ENCODE measurements at places on chromosomes 12 and 14. TPM values are rescaled to one million over a fixed set of nuclear protein-coding genes. Genes with fewer than 3 reads are reported as not detected.
A peak's percentile ranks its signal among the peaks of the same experiment; 100 is the strongest.

DNA sequence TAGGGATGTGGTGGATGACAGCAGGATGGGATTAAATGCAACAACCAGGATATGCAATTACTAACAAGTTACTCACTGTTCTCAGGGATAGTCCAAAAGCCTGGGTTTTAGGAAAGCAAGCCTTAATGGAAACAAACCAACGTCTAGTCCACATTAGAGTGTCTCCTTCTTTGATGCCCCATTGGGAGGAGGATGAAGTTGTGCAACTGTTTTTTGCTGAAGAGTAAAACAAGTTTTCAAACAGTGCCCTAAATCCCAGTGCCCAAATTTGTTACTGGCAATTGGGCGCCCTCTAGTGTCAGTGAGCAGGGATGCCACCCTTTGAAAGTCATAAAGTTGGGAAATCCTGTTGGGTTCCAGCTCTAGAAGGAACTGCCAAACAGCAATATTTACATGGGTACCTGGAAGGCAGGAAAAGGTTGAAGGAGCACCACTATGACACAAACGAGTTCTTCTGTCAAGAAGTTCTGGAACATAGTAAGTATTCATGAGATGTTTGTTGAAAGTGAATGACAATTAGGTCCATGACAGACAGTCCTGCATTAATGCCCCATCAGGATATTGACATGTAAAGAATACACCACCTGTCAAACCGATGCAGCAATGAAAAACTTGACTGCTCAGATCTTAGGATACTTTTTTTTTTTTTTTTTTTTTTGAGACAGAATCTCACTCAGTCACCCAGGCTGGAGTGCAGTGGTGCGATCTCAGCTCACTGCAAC is 11.1 kb upstream of the DPF3 start:
- no peaks in the 10 kb centered on the region for H3K27me3 ChIP-seq
- DNase-seq: peak; percentile 52
- no peaks in the 10 kb centered on the region for H3K4me1 ChIP-seq
- H3K36me3 ChIP-seq: no peaks in the 10 kb centered on the region
- no peak overlapping the region for H3K27ac ChIP-seq

KCNA1 gene
- total RNA-seq: 0.92 TPM

CLEC6A gene
- 0.17 TPM for total RNA-seq

DNA sequence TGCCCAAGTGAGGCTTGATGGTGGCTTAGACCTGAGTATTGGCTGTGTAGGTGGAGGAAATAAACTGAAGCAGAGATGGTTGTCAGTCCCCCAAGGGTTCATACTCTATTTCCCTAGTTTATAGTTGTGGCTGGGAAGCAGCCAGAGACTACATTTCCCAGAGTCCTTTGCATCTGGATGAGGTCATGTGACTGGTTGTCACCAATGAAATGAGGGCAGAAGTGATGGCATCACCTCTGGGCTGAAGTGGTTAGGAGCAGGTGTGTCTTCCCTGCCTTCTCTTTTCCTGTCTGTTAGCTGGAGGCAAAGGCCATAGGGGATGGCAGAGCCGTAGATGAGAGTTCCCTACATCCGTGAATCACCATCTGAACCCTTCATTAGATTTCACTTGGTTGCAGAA is 16.3 kb upstream of the NOS1 start:
- H3K4me3 ChIP-seq: no peak overlapping the region
- no peaks in the 10 kb centered on the region for H3K4me1 ChIP-seq
- no peaks in the 10 kb centered on the region for H3K36me3 ChIP-seq
- no peaks in the 10 kb centered on the region for H3K27me3 ChIP-seq

DNA sequence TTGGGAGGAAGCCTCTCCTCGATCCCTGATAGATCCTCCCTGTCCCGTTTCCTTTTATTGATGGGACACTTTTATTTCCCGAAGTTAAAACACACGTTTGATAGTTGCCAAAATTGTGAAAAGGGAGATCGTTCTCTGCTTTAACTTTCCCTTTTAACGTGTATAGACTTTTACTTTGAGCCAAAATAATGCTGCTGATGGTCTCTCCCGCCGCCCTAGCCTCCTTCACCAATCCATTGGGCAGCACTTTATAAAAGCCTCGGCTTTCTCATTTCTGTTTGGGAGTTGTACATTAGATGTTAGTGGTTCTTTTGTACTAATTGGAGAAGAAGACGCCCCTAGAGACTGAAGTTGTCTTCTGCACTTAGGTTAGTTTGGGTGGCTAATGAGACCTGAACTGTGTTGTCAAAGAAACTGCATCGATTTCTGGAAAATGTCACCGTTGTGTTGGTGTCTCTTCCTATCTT is 1.4 kb downstream of the TMTC2 start:
- H3K27ac ChIP-seq: no peak overlapping the region
- H3K4me3 ChIP-seq: peak overlapping the region; percentile 87
- no peaks in the 10 kb centered on the region for H3K4me1 ChIP-seq
- no peaks in the 10 kb centered on the region for H3K27me3 ChIP-seq

DNA sequence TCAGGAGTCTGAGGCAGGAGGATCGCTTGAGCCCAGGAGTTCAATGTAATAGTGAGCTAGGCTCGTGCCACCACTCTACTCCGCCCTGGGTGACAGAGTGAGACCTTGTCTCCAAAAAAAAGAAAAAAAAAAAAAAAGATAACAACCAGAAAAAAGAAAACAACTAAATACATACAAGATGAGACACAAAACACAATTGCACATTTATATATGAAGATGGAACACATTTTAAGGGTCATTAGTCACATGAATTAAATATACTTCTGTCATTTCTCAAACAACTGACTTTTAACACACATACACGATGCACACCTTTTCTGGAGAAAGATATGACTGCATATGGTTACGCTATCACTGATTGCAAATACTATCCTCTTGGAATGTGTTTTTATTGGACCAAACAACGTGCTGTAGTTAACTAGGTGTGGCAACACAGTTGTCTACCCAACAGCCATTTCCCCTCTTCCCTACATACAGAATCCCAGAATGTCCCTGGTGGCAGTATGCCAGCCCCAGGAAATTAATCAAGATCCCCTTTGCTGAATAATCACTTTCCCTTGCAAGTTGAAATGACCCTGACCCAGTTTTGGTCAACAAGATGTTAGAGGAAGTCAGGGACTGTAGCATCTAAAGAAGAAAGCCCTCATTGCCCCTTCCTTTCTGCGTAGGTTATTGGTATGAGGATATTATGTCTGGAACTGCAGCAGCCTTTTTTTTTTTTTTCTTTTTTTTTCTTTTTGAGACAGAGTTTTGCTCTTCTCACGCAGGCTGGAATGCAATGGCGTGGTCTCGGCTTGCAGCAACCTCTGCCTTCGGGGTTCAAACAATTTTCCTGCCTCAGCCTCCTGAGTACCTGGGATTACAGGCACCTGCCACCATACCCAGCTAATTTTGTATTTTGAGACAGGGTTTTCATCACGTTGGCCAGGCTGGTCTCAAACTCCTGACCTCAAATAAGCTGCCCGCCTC is 5.6 kb upstream of the MYL6B start:
- no peaks in the 10 kb centered on the region for H3K27me3 ChIP-seq
- no peak for DNase-seq
- H3K4me1 ChIP-seq: no peaks in the 10 kb centered on the region
- H3K36me3 ChIP-seq: peaks cover 45% of the 10 kb centered on the region
- H3K4me3 ChIP-seq: no peak overlapping the region
- H3K27ac ChIP-seq: no peak overlapping the region

SGPP1 gene
- 5.8 TPM for total RNA-seq

GRCh38 chr12:5661811-5662210 is 229.9 kb downstream of the NTF3 start:
- no peaks in the 10 kb centered on the region for H3K4me1 ChIP-seq
- H3K27ac ChIP-seq: no peak overlapping the region
- H3K4me3 ChIP-seq: no peak overlapping the region
- DNase-seq: no peak
- H3K36me3 ChIP-seq: no peaks in the 10 kb centered on the region

GRCh38 chr12:96578526-96579125 is 89.2 kb downstream of the CFAP54 start:
- no peak for DNase-seq
- no peaks in the 10 kb centered on the region for H3K4me1 ChIP-seq
- H3K4me3 ChIP-seq: no peak overlapping the region
- no peaks in the 10 kb centered on the region for H3K36me3 ChIP-seq
- no peaks in the 10 kb centered on the region for H3K27me3 ChIP-seq

DNA sequence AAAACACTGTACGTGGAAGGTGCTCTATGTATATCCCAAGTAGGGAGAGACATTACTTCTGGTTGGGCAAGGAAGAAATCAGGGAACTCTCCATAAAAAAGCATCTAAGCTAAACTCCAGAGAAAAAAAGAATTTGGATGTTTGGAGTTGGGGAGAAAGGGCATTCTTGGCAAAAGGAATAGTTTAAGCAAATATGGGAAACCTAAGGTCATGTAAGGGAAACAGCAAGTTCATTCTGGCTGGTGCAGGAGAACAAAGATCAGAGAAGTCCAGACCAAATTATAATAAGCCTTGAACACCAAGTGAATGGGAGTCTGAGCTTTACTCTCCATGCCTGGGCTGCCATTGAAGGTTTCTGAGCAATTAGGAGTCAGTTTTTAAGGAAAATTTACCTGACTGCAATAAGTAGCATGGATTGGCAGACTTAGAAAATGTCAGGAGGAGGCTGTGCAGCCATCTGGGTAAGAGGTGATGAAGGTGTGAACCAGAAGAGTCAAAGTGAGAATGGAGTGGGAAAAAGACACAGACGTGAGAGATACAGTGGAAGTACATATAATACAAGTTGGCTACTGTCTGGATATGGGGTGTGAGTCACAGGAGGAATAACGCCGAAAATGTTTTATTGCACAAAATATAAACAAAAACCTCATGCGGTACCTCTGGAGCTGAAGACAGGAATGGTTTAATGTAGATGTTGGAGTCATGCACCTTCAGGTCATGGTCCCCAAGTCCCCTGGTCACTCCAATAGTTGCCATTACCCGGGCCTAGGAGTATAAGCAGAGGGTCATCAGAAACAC is 222.6 kb downstream of the MON2 start:
- no peak overlapping the region for H3K27ac ChIP-seq
- no peak for DNase-seq
- H3K36me3 ChIP-seq: peaks cover 44% of the 10 kb centered on the region
- H3K4me3 ChIP-seq: no peak overlapping the region

NANOG gene
- 211 TPM for total RNA-seq

GRCh38 chr14:50001151-50001998 is 108.5 kb downstream of the ARF6 start:
- peak overlapping the region; percentile 22 for H3K4me3 ChIP-seq
- H3K27ac ChIP-seq: no peak overlapping the region
- H3K36me3 ChIP-seq: no peaks in the 10 kb centered on the region
- peaks cover 7% of the 10 kb centered on the region for H3K4me1 ChIP-seq
- DNase-seq: peak; percentile 59

RIMKLB gene
- total RNA-seq: 80.2 TPM

RAD9B gene
- 0.22 TPM for total RNA-seq

DNA sequence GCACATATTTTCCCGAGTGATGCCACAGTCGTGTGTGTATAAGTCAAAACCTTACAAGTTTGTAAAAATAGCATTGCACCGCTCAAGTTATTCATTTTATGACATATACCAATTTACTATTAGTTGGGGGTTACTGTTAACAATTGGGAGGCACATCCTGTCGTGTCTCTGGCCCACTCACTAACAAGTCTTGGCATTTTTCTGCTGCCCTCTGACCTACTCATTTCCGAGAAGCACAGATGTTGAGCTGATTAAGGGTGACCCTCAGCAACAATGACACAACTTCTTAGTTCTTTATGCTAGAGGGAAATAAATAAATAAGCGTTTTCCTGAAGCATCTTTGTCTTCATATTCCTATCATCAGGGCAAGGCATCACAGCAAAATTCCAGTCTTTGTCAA is 6.8 kb upstream of the ATG14 start:
- H3K27ac ChIP-seq: no peak overlapping the region
- no peaks in the 10 kb centered on the region for H3K36me3 ChIP-seq
- no peak overlapping the region for H3K4me3 ChIP-seq
- no peaks in the 10 kb centered on the region for H3K27me3 ChIP-seq
- no peak for DNase-seq
- H3K4me1 ChIP-seq: no peaks in the 10 kb centered on the region

DNA sequence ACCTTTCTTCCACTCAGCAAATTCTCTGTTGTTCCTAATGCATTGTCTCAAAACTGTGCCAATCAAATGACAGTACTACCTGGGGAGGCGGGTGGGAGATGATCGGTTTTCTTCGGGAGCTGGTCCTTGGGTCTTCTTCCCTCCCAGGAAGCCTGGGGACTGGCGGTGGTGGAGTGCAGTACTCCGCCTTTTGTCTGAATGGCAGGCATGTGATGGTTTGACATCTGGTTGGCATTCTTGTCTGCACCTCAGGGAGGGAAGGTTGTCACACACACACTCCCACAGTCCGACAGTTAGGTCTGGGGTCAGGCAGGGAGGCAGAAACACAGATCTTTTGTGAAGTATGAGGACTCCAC is 114.8 kb downstream of the SNAPC1 start:
- no peak overlapping the region for H3K4me3 ChIP-seq
- no peak for DNase-seq
- no peaks in the 10 kb centered on the region for H3K27me3 ChIP-seq
- no peak overlapping the region for H3K27ac ChIP-seq
- H3K4me1 ChIP-seq: no peaks in the 10 kb centered on the region

GRCh38 chr14:44613061-44613712 is 106.1 kb upstream of the FSCB start:
- H3K27me3 ChIP-seq: no peaks in the 10 kb centered on the region
- no peaks in the 10 kb centered on the region for H3K4me1 ChIP-seq
- H3K36me3 ChIP-seq: no peaks in the 10 kb centered on the region
- H3K27ac ChIP-seq: no peak overlapping the region
- H3K4me3 ChIP-seq: no peak overlapping the region
- no peak for DNase-seq

DNA sequence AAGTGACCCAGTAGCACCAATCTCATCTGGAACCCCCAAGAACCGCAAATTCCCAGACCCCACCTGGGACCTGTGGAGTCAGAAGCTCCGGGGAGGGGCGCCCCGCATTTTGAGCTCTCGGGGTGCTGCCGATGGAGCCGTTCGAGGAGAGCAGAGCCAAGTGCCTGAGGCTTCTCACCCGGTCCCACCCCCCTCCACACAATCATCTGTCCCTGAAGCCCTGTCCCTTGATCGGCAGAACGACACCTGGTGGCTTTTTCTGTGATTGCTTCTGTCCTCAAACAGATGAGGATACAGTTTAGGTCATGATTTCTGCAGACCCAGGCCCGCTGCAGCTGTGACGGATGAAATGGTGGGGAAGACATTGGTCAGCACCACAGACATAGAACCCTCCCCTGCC is 74.7 kb downstream of the NOC4L start:
- no peak overlapping the region for H3K27ac ChIP-seq
- DNase-seq: peak; percentile 83
- H3K4me3 ChIP-seq: no peak overlapping the region
- peaks cover 6% of the 10 kb centered on the region for H3K27me3 ChIP-seq
- no peaks in the 10 kb centered on the region for H3K4me1 ChIP-seq
- H3K36me3 ChIP-seq: peaks cover 3% of the 10 kb centered on the region

DNA sequence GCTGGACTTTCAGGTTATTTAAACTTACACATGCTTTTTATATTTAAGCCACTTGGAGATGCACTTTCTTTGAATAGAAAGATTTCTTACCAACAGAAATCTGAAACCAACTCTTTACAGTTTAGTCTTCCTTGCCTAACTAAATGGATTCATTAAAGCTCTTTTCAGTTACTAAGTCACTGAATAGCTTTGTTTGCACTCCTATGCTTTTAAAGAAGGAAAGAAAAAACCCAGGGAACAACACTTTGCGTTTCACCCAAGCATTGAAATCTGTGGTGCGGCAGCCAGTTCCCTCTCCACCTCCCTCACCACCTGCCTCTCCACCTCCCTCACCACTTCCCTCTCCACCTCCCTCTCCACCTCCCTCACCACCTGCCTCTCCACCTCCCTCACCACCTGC is 70.3 kb downstream of the RIMBP2 start:
- no peak overlapping the region for H3K27ac ChIP-seq
- DNase-seq: no peak
- no peaks in the 10 kb centered on the region for H3K4me1 ChIP-seq
- H3K36me3 ChIP-seq: no peaks in the 10 kb centered on the region
- no peaks in the 10 kb centered on the region for H3K27me3 ChIP-seq

SDSL gene
- total RNA-seq: 0.46 TPM

TMEM30B gene
- total RNA-seq: 12.2 TPM

DPF3 gene
- total RNA-seq: not detected

FAM222A gene
- 2.8 TPM for total RNA-seq
